Uterine smooth muscle cell (primary cell): ENCODE measurements at places on chromosomes 3 and 15. TPM values are rescaled to one million over a fixed set of nuclear protein-coding genes. Genes with fewer than 3 reads are reported as not detected.

ARGFX gene
- not detected in 2 replicates for total RNA-seq

RNF7 gene
- total RNA-seq, result 49.5 and 52.2 TPM in 2 replicates

SERINC4 gene
- 0.11 TPM in 1 of 2 replicates, not detected in the other for total RNA-seq

RASL12 gene
- 0.87 and 4.1 TPM in 2 replicates for total RNA-seq

CDHR4 gene
- total RNA-seq, result 0.12 TPM in 1 of 2 replicates, not detected in the other

STT3B gene
- 296 and 393 TPM in 2 replicates for total RNA-seq

TRAIP gene
- total RNA-seq, result 3.1 and 10.5 TPM in 2 replicates

ATP8B4 gene
- total RNA-seq, result 2.1 and 9.9 TPM in 2 replicates

GABPB1 gene
- 53.9 and 66.5 TPM in 2 replicates for total RNA-seq
